Right ventricle myocardium inferior (tissue), 1 donor: ENCODE measurements at places on chromosomes 3 and 15.
A peak's percentile ranks its signal among the peaks of the same experiment; 100 is the strongest.

GRCh38 chr3:43043071-43043766 is 62.7 kb downstream of the POMGNT2 start:
- no peak for DNase-seq

GRCh38 chr3:51704511-51704950 is 2.3 kb upstream of the GRM2 start:
- DNase-seq: peak; percentile 17

GRCh38 chr3:84904816-84905555 is 53.8 kb upstream of the CADM2 start:
- no peak for DNase-seq

GRCh38 chr3:45446706-45447105 is 58.3 kb downstream of the LARS2 start:
- DNase-seq: no peak

GRCh38 chr3:122538956-122539490 is 24.3 kb upstream of the KPNA1 start:
- DNase-seq: no peak

DNA sequence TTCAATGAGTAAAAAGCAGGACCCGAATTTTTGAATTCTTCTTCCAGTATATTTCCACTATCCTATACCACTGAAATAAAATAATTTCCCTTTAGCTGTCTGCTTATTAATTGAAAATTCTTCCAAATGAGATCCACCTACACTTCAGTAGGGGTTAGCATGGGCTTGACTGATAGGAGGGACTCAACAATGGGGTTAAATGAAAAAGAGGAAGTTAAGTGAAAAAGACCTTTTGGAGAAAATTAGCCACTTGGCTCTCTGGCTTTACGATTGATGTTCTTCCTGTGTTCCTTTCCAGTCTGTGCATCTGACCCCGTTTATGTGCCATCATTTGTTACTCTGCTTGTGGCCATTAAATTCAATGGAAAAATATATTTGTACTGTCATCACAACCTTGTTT is 54.0 kb upstream of the GCNT3 start:
- DNase-seq: no peak

- no peak for DNase-seq
Measured at GRCh38 chr3:27138562-27138961, 230.6 kb downstream of the NEK10 start.
